A549 treated with ZK216348 at 1 μM for 4 hours (cell line): ENCODE measurements at places on chromosomes 11 and 22. TPM values are rescaled to one million over a fixed set of nuclear protein-coding genes. Genes with fewer than 3 reads are reported as not detected.

The OR8G1 gene
- total RNA-seq, result not detected in 5 replicates

The DGCR6 gene
- total RNA-seq, result 0.69 to 2.1 TPM (median 0.97 TPM) in 5 replicates

The GDPD4 gene
- not detected in 5 replicates for total RNA-seq

The ADAMTS8 gene
- total RNA-seq, result 0.28 to 0.76 TPM (median 0.57 TPM) in 5 replicates

The C11orf87 gene
- total RNA-seq, result not detected in 5 replicates

The OR52I1 gene
- not detected in 5 replicates for total RNA-seq

The JRKL gene
- total RNA-seq, result 3.8 to 7.3 TPM (median 6.0 TPM) in 5 replicates

The SEPTIN5 gene
- 6.9 to 10.4 TPM (median 8.8 TPM) in 5 replicates for total RNA-seq

The PDGFB gene
- total RNA-seq, result 3.5 to 4.0 TPM (median 3.7 TPM) in 5 replicates

The GPR83 gene
- total RNA-seq, result 0.06 to 0.09 TPM (median 0.07 TPM) in 4 of 5 replicates, not detected in the other

The C11orf65 gene
- 0.15 to 0.93 TPM (median 0.36 TPM) in 3 of 5 replicates, not detected in the others for total RNA-seq

The DYNC2H1 gene
- total RNA-seq, result 5.8 to 8.3 TPM (median 6.4 TPM) in 5 replicates

The ZNF280A gene
- 3.0 to 4.3 TPM (median 3.3 TPM) in 5 replicates for total RNA-seq

The OR5P2 gene
- total RNA-seq, result not detected in 5 replicates

The SCARF2 gene
- 0.59 to 1.2 TPM (median 0.92 TPM) in 5 replicates for total RNA-seq

The CSRP3 gene
- total RNA-seq, result not detected in 5 replicates

The SLC15A3 gene
- total RNA-seq, result not detected in 5 replicates

The PHF21B gene
- total RNA-seq, result 0.81 to 1.2 TPM (median 1.0 TPM) in 5 replicates

The ZBED5 gene
- 17.5 to 30.7 TPM (median 27.7 TPM) in 5 replicates for total RNA-seq

The KDELR3 gene
- total RNA-seq, result 15.5 to 23.2 TPM (median 18.7 TPM) in 5 replicates

The TENM4 gene
- total RNA-seq, result 0.14 to 0.20 TPM in 2 of 5 replicates, not detected in the others

The IRAG1 gene
- 0.06 TPM in 1 of 5 replicates, not detected in the others for total RNA-seq

The IL10RA gene
- 0.06 to 0.09 TPM in 2 of 5 replicates, not detected in the others for total RNA-seq

The OR51B5 gene
- total RNA-seq, result 0.47 TPM in 1 of 5 replicates, not detected in the others

The NLRP14 gene
- not detected in 5 replicates for total RNA-seq

The PLAAT5 gene
- total RNA-seq, result not detected in 5 replicates

The RASD2 gene
- total RNA-seq, result 0.70 to 1.3 TPM (median 1.1 TPM) in 5 replicates

The NCF4 gene
- total RNA-seq, result not detected in 5 replicates
